NCI-H2081 (cell line): ENCODE measurements at places on chromosomes 2 and 18.

- DNase-seq: no peak
Observed at GRCh38 chr2:112077814-112078213, 22.7 kb downstream of the TMEM87B start.

GRCh38 chr18:54671291-54671881 lies 80.3 kb downstream of the DYNAP start:
- DNase-seq: peak; percentile 19

GRCh38 chr2:28709101-28709500 lies 42.5 kb upstream of the PPP1CB start:
- no peak for DNase-seq

GRCh38 chr2:72603481-72603880 lies 222.4 kb downstream of the EXOC6B start:
- DNase-seq: no peak

DNA sequence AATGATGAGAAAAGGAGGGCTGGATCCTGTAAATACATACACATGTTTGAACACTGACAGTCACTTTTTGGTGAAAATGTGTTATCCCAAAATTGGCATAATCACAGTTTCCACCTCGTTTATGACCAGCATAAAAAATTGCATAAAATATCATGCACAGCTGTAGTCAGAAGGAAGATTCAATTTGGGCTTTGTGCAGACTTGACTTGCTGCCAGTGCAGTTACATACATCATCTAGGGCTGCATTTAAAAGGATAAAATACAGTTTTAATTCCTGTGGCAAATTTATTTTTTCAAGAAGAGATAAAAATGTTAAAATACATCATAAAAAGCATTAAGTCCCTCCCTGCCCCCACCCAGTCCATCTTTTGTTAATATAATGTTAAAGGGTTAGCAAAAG lies 103.8 kb downstream of the VWC2L start:
- no peak for DNase-seq
